ENCODE measurements at places on chromosomes 2 and 18.

GRCh38 chr18:6476190-6476589 is 61.5 kb upstream of the L3MBTL4 start:
- no peak for DNase-seq

DNA sequence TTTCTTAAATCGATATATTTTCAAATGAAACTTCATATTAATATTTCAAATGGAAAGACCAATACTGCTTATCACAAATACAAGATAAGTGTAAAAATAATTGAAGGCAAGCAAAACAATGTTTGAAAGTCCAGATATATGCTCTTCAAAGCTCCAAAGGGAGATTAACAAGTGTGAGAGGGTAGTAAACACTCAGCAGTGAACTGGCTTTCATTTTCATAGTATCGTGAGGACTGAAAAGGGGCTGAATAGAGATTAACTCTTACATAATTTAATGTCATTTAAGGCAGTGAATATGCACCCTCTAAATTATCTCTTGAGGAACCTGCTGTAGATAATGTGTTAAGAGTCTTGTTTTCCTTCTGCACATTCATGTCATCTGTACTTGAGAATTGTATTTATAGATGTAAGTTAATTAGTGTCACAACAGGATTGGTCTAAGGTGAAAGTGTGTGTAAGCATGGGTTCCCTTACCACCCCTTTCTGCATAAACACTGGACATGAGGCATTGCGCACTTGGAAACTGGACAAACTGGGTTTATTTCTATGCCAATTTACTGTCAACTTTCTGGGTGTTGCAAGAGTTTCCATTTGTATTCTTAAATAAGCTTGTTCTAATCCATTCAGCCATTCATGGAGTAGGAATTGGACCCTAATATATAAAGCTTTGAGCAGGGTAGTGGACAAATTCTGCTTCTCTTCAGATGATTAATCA is 76.7 kb upstream of the SESTD1 start:
- DNase-seq = no peak

DNA sequence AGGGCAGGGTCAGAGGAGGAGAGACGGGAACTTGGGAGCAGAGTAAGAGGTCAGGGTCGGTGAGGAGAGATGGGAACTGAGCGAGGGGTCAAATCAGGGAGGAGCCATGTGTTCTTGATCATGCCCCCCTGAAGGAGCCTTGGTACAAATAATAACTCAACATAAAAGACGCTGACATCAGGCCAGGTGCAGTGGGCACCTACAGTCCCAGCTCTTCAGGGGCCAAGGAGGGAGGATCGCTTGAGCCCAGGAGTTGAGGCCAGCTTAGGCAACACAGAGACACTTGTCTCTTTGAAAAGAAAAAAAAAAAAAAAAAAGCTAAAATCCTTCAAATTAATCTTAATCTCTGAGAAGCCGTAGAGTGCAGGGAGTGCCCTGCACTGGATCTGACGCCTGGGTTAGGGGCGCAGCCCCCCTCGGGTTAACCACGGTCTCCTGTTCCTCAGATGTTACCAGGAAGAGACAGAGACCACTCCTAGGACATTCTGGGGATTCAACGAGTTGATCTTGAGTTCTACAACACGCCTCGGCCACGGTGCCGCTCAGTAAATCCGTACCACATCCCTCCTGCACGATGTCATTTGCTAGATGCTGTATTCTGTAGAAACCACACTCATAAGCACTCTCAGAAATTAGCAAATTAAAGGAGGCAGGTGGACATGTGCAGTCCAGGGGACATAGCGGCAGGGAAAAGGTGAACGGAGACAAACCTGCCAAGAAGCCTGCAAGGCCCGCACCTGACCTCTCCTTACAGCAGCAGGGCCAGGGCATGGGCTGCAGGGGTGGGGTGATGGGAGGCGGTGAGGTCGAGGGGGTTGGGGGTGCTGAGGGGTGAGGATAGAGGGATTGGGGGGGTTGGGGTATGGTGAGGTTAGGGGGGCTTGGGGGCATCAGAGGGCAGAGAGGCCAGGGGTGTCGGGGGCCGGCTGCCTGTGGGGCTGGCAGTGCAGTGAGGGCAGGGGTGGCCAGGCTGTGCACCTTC is 29.2 kb downstream of the SLC66A2 start:
- DNase-seq = no peak

- DNase-seq = no peak
Measured at GRCh38 chr18:76988827-76989646, 143.5 kb downstream of the MBP start.

DNA sequence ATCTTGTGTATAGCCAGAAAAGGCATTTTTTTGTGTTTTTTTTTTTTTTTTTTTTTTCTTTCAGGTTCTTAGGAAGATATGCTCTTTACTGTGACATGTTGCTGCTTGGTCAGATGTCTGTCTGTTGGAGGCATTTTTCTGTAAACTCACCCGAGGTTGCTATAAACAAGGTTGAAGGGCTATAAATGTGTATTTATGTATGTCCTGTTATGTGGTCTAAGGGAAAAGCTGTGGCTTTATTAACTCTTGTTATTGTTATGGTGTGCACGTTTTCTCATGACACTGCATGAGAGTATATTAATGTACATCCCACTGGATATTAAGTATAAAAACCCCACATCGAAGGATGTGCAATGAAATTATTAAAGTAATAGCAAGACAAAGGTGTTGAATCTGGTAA is 102.0 kb downstream of the ZNF532 start:
- DNase-seq = no peak

- DNase-seq = no peak
Measured at GRCh38 chr2:208285853-208286252, 19.8 kb downstream of the PIKFYVE start.

DNA sequence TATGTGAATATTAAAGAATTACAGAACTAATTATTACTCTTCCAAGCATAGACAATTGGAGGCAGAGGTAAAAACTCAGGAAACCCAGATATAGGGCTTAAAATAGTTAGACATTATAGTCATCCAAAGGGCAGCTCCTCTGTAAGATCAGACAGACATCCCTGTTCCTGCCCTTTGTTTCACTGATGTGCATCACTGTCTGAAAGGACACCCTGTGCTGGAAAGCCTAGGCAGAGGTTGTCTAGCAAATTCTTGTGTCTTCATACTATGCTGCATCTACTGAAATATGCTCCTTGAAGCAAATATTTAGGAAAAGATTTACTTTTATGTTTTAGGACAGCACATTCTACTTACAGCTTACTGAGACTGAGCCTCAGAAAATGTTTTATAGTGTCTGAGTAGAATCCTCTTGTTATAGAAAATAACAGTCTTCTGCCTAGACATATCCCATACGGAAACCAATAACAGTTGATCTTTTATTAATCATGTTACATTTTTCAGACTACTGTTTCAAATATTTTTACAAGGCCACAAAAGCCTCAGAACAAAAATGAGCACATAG is 977.3 kb upstream of the CDH2 start:
- no peak for DNase-seq

- DNase-seq = no peak
Measured at GRCh38 chr2:164009756-164010337, 274.0 kb upstream of the FIGN start.

- DNase-seq = no peak
Measured at GRCh38 chr2:62415019-62415431, 91.0 kb downstream of the TMEM17 start.

DNA sequence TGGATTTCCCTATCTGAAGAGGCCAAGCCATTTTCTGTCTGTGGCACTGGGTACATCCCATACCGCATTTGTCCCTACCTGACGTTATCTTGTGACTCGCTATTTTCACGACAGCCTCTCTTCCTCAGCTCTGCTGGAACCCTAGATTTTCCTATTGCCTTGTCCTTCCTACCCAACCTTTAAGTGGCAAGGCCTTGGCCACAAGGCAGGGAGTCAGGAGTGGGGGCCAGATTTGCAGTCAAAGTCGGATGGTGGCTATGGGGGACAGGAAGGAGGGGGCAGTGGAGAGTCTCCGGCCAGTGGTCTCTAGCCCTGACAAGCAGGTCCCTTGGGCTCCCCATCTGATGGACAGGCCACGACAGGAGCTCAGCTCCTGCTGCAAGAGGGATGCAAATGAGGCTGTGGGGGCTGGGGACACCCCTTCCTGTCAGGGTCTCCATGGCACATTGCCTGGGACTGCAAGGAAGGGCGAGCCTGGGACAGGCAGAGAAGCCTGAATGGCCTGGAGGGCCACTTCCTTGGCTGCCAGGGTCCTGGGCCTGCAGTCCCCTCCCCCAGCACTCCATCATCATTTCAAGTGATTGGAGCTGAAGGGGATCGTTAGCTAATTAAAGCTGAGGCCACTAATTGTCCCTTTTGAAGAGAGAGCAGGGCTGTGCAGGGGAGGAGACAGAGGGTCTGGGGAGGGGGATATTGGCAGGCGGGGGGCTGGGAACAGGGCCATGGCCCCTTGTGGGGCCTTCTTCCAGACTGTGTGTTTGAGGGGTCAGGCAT is 6.3 kb upstream of the ECEL1 start:
- DNase-seq = no peak

GRCh38 chr18:45719106-45719505 is 4.9 kb upstream of the SLC14A1 start:
- DNase-seq = no peak

DNA sequence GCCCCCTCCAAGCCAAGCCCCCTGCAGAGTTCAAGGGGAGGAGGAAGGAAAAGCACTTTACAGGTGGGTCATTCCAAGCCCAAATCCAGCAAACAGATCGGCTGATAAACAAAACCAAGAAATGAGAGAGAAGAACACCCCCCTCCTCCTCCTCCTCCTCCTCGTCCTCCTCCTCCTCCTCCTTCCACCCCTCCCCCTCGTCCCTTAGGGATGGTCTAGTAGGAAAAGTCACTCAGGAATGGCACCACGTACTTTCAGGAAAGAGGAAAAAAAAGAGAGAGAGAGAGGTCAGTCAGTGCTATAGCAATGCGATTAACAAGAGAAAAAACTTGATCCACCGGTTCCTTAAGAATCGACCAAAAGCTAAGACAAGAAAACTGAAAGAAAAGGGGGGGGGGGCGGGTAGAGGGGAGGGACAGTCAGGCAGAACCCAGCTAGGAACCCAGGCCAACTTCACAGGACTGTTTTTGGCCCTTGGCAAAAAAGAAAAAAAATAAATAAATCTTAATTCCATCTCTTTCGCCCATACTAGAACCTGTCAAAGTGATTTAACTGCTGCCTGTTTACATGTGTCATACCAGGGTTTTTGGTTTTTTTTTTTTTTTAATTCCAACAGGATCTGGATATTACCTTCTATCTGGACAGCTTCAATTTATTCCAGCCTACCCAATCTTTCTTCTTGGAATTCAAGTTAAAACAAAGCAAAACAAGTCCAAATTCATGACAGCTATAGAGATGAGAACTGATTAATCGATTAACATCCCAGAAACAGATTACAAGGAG is 906 bp downstream of the IKZF2 start:
- DNase-seq = no peak

GRCh38 chr2:179686718-179687342 is 174.6 kb downstream of the ZNF385B start:
- no peak for DNase-seq

DNA sequence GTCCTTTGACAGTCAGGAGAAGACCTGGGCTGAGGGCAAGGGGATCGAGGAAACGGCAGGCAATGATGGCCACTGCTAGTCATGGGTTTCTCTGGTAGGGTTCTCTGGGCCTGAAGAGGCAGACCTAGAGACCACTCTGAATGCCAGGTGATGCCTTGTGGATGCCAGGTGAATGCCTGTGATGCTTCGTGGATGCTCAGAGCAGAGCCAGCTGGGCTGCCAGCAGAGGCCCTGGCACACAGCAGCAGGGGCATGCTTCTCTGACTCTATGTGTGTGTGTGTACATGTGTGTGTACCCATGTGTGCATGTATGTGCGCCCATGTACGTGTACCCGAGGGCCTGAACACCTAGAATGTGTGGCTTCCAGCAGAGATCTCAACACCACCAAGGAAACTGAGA is 172.0 kb downstream of the TNS1 start:
- DNase-seq = no peak

GRCh38 chr2:212245880-212246279 is 292.7 kb downstream of the ERBB4 start:
- no peak for DNase-seq

DNA sequence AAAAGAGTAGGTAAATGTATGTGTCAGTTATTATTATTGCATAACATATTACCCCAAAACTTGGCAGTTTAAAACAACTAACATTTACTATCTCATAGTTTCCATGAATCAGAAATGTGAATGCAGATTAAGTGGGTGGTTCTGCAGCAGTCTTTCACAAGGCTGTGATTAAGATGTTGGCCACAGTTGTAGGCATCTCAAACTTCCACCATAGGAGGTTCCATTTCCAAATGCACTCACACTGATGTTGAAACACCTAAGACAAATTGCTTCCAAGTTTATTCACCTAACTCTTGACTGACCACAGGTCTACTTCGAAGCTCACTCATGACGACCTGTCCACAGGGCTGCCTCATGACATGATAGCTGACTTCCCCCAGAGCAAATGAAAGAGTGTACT is 360.8 kb downstream of the GRB14 start:
- no peak for DNase-seq

DNA sequence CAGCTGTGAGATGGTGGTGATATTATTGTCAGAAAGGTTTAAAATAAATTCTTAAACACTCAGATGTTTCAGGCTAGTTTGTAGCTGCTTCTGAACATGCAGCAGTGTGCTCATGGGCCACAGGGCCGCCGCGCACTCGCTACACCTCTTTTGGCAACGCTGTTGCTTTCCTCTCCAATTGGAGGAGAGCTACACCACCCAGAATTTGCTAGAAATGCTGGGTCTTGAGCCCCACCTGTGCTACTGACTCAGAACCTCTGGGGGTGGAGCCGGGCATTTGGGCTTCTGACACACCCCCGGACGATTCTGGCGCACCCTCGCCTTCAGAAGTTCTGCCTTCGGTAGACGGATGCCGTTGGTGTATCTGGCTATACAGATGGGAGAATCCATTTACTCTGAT is 15.7 kb downstream of the LRRFIP1 start:
- DNase-seq = no peak

DNA sequence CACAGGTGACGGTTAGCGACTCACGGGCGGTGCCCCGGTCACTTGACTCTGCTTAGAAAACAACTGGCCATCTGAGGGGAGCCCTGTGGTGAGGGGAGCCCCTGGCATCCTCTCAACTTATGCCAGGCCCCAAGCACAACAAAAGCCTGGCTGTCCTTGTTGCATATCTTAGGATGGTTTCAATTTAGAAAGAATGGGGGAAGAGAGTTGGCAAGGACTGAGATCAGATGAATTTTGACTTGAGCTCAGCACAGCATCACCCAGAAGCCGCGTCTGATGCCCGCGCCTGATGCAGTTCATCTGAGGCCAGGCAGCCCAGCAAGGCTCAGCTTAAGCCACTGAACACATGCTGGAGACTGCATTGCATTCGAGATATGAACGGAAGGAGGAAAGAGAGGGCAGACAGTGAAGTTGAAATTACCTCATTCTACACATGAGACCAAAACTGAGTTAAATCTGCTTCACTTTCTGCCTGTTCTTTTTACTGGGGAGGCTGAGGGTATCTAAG is 36.8 kb downstream of the MYT1L start:
- no peak for DNase-seq

- DNase-seq = no peak
Measured at GRCh38 chr2:223751012-223751411, 86.4 kb downstream of the AP1S3 start.

DNA sequence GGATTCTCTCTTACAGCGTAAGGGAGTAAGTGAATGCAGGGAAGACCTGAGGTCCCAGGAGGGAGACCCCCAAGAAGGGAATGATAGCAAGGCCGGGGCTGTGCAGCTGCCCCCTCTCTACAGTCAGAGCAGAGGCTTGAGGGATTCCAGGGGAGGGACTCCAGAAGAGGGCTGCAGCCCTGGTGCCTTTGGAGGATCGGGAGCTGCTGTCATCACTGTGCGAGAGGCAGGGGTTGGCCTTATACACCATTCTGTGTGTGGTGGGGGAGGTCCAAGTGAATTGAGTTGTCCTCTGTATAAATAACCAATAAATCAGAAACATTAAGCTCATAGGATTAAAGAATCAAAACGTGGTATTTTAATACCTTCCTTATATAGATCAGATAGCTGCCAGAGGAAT is 114.9 kb downstream of the GLI2 start:
- no peak for DNase-seq

Measured in effector memory CD8-positive, alpha-beta T cell (primary cell).